ENCODE measurements at places on chromosomes 6 and 20.

DNA sequence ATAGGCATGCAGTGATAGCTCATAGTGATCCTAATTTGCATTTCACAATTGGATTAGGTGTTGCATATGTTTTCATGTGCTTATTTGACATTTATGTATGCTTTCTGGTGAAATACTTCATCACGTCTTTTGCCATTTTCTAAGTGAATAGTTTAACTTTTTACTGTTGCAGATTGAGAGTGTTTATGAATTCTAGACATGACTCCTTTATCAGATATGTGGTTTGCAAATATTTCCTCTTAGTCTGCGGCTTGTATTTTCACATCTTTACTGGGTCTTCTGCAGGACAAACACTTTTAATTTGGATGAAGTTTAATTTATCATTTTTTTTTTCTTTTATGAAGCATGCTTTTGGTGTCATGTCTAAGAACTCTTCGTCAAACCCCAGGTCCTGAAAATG, 39.2 kb downstream of the CCN2 start:
- no peak for DNase-seq

DNA sequence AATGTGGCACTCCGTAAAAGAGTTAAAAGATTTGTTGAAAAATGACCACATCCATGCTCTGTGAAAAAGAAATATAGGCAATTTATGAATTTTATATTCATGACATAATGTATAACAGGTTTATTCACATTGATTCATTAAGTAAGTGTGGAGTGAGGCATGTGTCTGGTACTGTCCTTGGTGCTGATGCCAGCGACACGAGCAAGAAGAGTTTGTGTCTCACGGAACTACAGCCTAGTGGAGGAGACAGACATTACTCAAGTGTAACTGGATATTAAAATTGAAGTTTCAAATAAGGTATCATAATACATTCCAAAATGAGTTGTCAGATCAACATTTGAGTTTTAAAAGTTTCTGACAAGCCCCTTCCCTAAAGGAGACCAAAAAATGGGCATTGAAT, 158.2 kb upstream of the PRND start:
- no peak for DNase-seq

DNA sequence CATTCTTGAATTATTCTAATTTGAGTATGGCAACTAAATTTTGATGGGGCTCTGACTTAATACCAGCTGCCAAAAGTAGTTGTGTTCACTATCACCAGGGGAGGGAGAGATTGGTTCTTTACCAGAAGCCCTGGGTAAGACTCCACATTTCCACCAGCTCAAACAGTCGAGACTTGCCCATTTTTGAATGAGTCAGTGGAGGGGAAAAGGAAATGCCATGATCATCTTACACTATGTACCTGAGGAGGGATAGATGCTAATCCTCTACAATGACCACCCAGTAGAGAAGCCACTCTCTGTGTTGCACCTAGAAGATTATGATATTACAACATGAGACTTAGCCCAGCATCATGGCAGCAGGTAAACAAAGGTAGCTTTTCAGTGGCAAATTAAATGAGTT, 77.0 kb upstream of the SGK1 start:
- no peak for DNase-seq

DNA sequence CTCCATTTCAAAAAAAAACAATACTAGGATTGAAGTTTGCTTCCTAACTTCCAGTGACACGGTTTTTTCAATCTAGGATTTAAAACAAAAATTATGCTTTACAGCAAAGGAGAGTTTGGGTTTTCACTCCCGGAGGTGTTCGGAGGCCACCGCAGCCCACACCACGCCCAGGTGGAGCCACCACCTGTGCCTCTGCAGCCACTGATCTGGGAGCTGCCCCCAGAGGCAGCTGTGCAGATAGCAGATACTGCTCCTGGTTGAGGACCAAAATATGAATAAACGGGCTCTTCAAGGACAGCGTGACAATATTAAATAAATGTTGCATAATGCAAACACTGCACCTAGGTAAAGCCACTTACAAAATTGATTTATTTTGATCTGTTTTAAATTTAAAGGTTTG, 30.2 kb downstream of the DLL1 start:
- DNase-seq: no peak

DNA sequence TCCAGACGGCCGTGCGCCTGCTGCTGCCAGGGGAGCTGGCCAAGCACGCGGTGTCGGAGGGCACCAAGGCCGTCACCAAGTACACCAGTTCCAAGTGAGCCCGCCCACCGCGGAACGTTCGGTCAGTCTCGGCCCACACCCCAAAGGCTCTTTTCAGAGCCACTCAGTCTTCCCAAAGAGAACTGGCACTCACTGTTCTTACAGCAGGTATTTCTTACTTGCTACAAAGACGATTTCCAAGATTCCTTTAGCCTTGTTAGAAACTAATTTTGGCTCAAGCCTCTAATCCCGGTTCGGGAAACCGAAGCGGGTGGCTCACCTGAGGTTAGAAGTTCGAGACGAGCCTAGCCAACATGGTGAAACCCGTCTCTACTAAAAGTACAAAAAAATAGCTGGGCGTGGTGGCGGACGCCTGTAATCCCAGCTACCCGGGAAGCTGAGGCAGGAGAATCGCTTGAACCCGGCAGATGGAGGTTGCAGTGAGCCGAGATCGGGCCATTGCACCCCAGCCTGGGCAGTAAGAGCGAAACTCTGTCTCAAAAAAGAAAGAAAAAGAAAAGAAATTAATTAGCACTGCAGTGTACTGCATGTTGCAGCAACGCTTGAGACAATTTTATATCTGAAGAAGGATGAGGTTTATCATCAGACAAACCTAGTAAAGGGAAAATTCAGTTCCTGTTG, 73.1 kb downstream of the OR2B2 start:
- DNase-seq: no peak

- DNase-seq: no peak
These were observed 11.0 kb downstream of the UTRN start for GRCh38 chr6:144295981-144296767.

- no peak for DNase-seq
These were observed 114.3 kb upstream of the BTN3A2 start for GRCh38 chr6:26250698-26251044.

DNA sequence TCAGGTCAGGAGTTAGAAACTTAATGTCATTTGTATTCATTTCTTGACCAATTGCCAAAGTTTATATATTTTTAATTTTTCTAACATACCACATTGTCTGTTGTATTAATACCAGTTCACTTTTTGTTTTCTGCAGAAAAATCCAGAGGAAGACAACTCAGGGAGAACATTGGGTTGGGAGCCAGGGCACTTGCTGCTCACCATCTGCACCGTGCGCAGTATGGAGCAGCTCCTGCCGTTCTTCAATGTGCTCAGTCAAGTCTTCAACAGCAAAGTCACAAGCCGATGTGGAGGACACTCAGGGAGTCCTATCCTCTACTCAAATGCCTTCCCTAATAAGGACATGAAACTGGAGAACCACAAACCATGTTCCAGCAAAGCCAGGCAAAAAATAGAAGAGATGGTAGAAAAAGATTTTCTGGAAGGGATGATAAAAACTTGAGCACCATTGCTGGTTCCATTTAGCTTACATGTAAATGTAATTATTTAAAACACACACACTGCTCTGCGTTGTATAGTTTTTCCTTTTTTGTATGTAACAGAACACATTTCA, 25.3 kb downstream of the PGM3 start:
- no peak for DNase-seq

- no peak for DNase-seq
These were observed 8.5 kb upstream of the DNMT3B start for GRCh38 chr20:32753731-32754130.

DNA sequence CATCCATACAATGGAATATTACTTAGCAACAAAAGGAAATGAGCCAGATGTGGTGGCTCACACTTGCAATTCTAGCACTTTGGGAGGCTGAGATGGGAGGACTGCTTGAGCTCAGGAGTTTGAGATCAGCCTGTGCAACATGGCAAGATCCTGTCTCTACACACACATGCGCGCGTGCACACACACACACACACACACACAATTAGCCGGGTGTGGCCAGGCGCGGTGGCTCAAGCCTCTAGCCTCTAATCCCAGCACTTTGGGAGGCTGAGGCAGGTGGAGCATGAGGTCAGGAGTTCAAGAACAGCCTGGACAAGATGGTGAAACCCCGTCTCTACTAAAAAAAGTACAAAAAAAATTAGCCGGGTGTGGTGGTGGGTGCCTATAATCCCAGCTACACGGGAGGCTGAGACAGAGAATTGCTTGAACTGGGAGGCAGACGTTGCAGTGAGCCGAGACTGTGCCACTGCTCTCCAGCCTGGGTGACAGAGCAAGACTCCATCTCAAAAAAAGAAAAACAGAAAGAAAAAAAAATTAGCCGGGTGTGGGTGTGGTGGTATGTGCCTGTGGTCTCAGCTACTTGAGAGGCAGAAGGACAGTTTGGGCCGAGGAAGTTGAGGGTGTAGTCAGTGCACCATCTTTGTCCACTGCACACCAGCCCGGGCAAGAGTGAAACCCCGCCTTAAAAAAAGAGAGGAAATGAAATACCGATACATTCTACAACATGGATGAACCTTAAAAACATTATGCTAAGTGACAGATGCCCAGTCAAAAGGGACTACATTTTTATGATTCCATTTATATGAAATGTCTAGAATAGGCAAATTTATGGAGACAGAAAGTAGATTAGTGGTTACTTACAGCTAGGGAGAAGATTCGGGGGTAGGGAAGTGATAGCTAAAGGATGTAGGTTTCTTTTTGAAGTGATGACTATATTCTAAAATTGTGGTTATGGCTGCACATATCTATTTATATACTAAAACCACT, 52.5 kb downstream of the RBL1 start:
- DNase-seq: no peak

- DNase-seq: no peak
These were observed 16.7 kb downstream of the PDRG1 start for GRCh38 chr20:31934968-31935764.

DNA sequence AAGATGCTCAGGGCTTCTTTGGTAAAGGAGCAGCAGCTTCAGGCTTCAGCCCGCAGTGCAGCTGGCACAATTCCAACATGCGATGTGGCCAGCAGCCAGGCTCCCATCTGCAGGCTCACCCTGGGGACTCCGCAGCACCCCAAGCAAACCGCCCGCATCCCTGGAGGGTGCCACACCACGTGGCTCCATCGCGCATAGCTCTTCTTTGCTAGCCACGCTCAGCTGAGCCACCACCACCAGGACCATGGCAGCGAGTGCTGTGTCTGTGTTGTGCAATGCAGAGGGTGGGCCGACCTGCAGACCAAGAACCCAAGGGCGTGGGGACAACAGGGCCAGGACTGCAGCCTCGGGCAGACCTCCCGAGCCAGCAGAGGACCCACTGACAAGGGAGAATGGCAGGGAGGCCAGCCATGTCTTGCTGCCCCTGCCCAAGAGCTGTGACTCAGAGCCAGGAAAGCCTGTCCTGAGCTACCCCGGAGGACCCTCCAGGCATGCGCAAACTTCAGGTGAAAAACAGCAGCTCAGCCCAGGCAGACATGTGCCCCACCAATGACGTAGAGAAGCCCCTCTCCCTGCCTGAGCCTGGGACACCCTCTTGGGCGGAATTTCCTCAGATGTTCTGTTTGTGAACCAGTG, 87.8 kb downstream of the GINS1 start:
- no peak for DNase-seq

- DNase-seq: no peak
These were observed 301.8 kb downstream of the KIF16B start for GRCh38 chr20:16271450-16271849.

GRCh38 chr6:166744223-166745134, 117.4 kb upstream of the RPS6KA2 start:
- no peak for DNase-seq

GRCh38 chr20:7695635-7696034, 244.6 kb downstream of the HAO1 start:
- DNase-seq: no peak

DNA sequence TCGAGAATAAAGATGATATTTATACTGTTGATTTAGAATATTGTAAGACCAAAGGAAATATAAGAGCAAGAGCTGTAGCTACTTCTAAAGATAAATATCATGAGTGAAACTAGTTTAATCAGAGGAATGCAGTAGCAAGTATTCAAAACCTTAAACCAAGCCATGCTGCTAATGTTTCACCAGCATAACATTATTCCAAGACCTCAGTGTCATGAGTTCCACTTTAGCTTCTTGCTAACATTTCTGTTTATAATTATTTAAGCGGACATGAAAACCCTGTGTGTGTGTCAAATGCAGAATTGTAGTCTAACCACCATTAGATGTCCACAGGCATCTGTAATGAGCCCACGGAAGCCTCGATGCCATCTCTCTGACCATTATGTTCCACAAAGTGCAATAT, 752.6 kb upstream of the MARCKS start:
- no peak for DNase-seq

DNA sequence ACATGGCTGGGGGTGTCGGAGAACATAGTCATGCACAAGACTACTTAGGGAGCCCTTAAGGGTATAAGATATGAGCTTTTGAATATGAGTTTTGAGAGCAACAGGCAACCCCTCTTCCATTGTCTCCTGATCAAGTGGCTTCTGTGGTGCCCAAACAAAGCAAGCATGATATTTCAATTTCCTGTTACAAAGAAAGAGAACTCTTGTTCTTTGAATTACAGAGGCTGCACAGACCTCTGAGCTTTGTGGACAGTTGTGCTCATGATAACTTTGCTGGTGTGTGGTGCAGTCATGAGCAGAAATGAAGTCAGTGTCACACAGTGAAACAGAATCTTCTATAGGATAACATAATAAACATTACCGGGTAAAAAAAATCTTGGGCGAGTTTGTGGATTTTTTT, 66.8 kb upstream of the THEMIS start:
- DNase-seq: no peak

- no peak for DNase-seq
These were observed 27.5 kb downstream of the TOX2 start for GRCh38 chr20:43942201-43942590.

DNA sequence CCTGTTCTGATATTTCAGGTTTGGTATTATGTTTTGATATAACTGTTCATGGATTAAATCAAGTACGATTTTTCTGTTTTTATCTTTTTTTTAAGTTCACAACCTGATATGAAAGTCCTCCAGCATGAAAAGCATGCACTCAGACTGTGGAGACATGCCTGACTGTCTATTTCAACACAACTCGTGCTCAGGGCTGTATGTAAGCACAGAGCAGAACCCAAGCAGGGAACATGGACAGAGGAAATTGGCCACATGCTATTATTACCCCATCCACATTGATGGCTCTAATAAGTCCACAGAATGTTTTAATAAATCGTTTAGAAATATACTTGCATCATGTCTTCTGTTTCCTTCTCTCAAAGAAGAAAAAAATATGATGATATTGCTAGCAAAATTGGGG, 730.4 kb downstream of the C6orf118 start:
- no peak for DNase-seq

GRCh38 chr20:38221119-38221589, 39.4 kb downstream of the KIAA1755 start:
- DNase-seq: no peak

- DNase-seq: no peak
These were observed 109.1 kb upstream of the SCAF8 start for GRCh38 chr6:154624038-154624599.

GRCh38 chr6:12275107-12275506, 15.1 kb upstream of the EDN1 start:
- DNase-seq: no peak

- no peak for DNase-seq
These were observed 81.3 kb downstream of the VEGFA start for GRCh38 chr6:43851204-43851865.

DNA sequence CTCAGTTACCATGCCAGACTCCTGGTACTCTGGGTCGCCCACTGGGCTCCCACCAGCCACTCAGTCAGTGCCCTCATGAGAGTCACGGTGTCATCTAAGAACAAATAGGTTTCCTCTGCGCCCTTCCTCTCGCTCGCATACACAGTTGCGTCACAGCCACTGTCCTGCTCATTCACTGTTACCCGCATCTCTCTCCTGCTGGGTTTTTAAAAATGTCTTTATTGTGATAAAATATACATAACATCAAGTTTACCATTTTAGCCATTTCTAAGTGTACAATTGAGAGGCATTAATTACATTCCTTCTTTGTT, 4.0 kb downstream of the TEAD3 start:
- no peak for DNase-seq

Measured in hippocampal formation (tissue), 2 donors.